Progenitor cell of endocrine pancreas (in vitro differentiated cells): ENCODE measurements at places on chromosomes 6 and 20.

- DNase-seq, result no peak
Observed at GRCh38 chr6:36912030-36912454, 26.3 kb downstream of the C6orf89 start.

DNA sequence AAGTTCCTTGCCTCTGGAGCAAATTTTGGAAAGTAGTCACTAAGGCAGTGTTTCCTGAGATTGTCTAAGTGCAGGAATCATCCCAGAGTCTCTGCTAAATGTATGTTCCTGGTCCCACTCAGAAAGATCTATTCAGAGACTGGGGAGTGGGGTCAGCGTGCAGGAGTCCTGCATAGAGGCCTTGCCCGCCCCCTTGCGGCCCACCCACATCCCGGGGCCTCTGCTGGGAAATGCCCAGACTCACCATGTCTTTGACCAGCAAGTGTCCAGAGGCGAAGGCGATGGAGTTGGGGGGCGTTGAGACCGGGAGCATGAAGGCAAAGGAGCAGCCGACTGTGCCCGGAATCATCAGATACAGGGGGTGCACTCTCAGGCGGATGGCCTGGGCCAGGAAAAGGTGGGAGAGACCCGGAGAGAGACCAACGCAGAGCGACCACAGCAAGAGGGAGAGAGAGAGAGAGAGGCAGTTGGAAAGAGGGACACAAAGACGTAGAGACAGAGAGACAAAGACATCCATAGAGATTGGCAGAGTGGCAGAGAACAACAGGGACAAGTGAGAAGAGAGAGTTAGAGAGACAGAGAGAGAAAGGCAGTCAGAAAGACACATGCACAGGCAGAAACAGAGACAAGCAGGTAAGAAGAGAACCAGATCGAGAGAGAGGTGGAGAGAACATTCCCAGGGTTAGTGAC is 12.9 kb upstream of the OCSTAMP start:
- DNase-seq, result no peak

GRCh38 chr20:31803552-31804291 is 15.4 kb upstream of the MYLK2 start:
- no peak for DNase-seq

GRCh38 chr6:134170844-134171243 is 118.4 kb upstream of the SLC2A12 start:
- no peak for DNase-seq

DNA sequence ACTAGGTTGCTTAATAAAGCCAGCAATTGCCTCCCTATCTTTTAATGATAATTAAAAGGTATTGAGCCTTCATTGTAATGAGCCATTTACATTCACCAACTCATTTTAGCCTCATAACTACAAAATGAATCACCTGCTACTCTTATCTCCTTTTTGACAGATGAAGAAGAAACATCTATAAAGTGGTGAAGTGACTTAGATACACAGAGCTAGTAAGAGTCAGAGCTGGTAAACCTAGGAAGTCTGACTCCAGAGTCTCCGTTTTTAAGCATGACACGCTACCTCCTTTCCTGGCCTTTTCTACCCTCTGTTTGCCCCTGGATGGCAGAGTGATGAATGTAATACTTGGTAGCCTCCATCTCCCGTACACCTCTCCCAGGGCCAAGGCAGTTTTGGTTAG is 93.5 kb downstream of the SPTLC3 start:
- DNase-seq, result no peak

DNA sequence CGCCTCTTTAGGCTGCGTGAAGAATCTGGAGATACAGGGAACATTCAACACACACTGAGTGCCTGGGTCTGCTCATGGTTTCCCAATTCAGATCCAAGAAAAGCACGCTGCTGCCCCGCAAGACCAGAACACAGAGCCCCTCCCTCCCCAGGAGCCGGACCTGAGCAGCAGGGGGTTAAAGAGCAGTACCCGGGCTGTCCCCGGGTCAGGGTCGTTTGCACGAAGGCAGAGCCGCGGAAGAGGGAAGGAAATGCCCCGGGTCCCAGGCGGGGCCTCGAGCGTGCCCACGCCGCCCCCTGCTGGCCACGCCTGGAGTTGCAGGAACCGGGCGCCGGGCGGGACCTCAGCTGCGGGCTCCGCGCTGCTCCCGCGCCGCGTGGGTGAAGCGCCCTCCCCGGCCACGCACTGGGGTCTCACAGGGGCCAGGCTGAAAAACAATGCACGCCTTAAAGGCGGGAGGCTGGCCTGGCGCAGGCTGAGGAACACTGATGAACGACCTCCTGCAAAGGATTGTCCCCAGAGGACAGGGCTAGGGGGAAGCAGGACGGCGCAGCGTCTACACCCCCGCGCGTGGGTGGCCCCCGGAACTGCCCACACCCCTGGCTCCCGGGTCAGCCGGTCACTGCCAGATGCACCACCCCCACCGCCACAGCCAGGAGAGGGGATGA is 48.9 kb downstream of the ANKRD60 start:
- DNase-seq, result peak; percentile 73

DNA sequence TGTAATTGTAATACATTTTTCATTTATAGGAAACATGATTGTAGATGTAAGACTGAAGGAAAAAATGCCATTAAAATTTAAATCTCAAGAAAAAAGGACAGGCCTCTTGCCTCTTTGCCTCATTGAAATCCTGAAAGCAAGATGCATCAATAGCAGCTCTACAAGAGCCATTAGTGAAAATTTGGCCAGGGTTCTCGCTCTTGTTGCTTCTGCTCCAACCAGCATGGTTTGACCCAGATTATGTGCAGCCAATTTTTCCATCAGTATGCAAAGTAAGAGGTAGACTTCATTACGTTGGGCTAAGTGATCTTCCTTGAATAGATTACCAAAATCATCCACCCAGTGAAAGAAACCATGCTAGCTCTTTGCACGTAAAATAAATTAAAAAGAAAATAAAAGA is 106.6 kb downstream of the SGK1 start:
- no peak for DNase-seq

- no peak for DNase-seq
Observed at GRCh38 chr6:118935331-118935668, 341 bp upstream of the MCM9 start.

GRCh38 chr6:144413418-144413817 is 128.3 kb downstream of the UTRN start:
- no peak for DNase-seq

GRCh38 chr6:134902074-134902861 is 47.6 kb downstream of the ALDH8A1 start:
- DNase-seq, result no peak
